ENCODE measurements at places on chromosomes 4 and X. TPM values are rescaled to one million over a fixed set of nuclear protein-coding genes. Genes with fewer than 3 reads are reported as not detected.

UNC5C gene
- under 0.01 TPM for total RNA-seq

CD99L2 gene
- total RNA-seq: 36.9 TPM

ATP1B4 gene
- total RNA-seq: not detected

NPY2R gene
- total RNA-seq: not detected

ACE2 gene
- not detected for total RNA-seq

HOPX gene
- total RNA-seq: 1.7 TPM

RAI2 gene
- total RNA-seq: 3.4 TPM

CCNQ gene
- 31.9 TPM for total RNA-seq

C4orf51 gene
- not detected for total RNA-seq

TEX11 gene
- total RNA-seq: not detected

SLIT2 gene
- total RNA-seq: 0.44 TPM

FHIP1A gene
- 0.60 TPM for total RNA-seq

MTMR8 gene
- 0.20 TPM for total RNA-seq

NDST3 gene
- total RNA-seq: not detected

NKX6-1 gene
- total RNA-seq: not detected

USP38 gene
- total RNA-seq: 22.4 TPM

CT45A10 gene
- total RNA-seq: not detected

BLOC1S4 gene
- 7.2 TPM for total RNA-seq

SMPX gene
- total RNA-seq: not detected

KDR gene
- 177 TPM for total RNA-seq

TNMD gene
- total RNA-seq: not detected

EVC gene
- 17.5 TPM for total RNA-seq

NDP gene
- not detected for total RNA-seq

GCNA gene
- 1.8 TPM for total RNA-seq

CYLC1 gene
- total RNA-seq: not detected

UGT2B17 gene
- not detected for total RNA-seq

MAGEA9B gene
- not detected for total RNA-seq

SPON2 gene
- total RNA-seq: 0.65 TPM

MAOB gene
- total RNA-seq: not detected

DTHD1 gene
- total RNA-seq: not detected

EVC2 gene
- 6.3 TPM for total RNA-seq

STPG2 gene
- not detected for total RNA-seq

AKAP4 gene
- total RNA-seq: not detected

TCEAL6 gene
- total RNA-seq: not detected

DUSP9 gene
- total RNA-seq: under 0.01 TPM

MID2 gene
- 38.6 TPM for total RNA-seq

EMD gene
- 14.5 TPM for total RNA-seq

RHOXF1 gene
- total RNA-seq: not detected

PNMA6E gene
- total RNA-seq: not detected

TMEM33 gene
- total RNA-seq: 38.9 TPM

PLP1 gene
- total RNA-seq: not detected

MUC7 gene
- total RNA-seq: not detected

GABRB1 gene
- total RNA-seq: not detected

TMPRSS11E gene
- not detected for total RNA-seq

SRPX2 gene
- 8.3 TPM for total RNA-seq

MAGEC1 gene
- not detected for total RNA-seq

TGIF2LX gene
- total RNA-seq: not detected

MAP7D3 gene
- 19.8 TPM for total RNA-seq

PGAM4 gene
- total RNA-seq: not detected

FAM47B gene
- not detected for total RNA-seq

UGT2B11 gene
- not detected for total RNA-seq

F8A2 gene
- total RNA-seq: not detected

CENPVL3 gene
- total RNA-seq: not detected

TECRL gene
- total RNA-seq: not detected

CLDN22 gene
- total RNA-seq: not detected
